Sigmoid colon (tissue), 7 donors: ENCODE measurements at places on chromosomes 7 and 10. TPM values are rescaled to one million over a fixed set of nuclear protein-coding genes. Genes with fewer than 3 reads are reported as not detected.

GRCh38 chr10:123993534-123994416 is 99.6 kb downstream of the CHST15 start:
- DNase-seq, result no peak

Gene NKX1-2
- not detected for total RNA-seq

- DNase-seq, result no peak
Measured at GRCh38 chr10:127649642-127650041, 87.3 kb upstream of the FOXI2 start.

GRCh38 chr10:56622335-56622973 is 261.4 kb upstream of the ZWINT start:
- DNase-seq, result no peak
